ENCODE measurements at places on chromosomes 5 and 9.

DNA sequence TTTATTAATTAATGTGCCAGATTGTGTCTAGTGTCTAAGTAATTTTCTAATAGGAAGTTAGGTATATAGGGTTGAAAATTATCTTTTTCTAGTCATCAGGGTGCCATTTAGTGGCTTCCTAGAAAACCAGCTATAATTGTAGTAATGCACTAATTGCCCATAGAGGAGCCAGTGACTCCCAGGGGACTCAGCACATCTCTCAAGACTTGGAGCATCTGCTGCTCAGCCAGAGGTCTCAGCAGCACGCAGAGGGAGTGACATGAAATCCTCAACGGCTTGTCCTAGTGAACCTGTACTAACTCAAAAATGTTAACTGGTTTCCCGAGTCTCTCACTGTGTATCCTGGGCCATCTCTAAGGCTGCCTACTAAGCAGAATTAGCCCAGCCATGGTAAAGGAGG, 78.2 kb upstream of the MAN2A1 start:
- no peak for DNase-seq

GRCh38 chr5:39955156-39955555, 530.4 kb upstream of the DAB2 start:
- no peak for DNase-seq

DNA sequence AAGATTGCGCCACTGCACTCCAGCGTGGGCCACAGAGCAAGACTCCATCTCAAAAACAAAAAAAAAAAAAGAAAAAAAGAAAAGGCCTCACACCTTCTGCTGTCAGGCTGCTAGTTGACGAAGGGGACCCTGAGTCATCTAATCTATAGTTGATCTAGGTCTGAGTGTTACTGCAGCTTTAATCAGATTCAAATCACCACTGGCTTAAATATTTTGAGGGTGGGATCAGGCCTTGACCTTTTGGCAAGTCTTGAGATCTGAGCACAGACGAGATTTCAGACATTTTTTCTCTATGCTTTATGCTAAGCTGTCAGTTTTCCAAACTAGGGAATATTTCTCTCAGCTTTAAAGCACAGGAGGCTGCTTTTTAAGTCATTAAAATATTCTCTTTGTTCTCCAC, 240.9 kb downstream of the GLIS3 start:
- DNase-seq = no peak

GRCh38 chr5:52710972-52711596, 76.6 kb upstream of the ITGA1 start:
- DNase-seq = no peak

DNA sequence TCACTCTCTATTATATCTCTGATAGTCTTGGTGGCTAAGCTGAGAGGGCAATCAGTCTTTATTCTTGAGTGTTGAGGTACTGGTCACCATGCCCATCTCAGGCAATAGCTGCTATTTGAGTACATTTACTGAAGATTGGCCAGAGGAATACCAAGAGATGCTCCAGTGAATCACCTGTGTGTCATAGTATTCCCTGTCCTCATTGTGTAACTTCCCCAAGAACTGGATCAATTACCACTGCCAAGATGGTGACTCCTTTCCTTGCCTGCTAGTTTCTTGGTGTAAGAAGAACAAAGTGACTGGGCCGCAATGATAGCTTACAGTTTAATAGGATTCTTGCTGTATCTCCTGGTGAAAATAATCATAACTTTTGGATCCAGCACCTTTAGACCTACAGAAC, 418.7 kb upstream of the KIF2A start:
- DNase-seq = no peak

All from GM12864 (cell line).